HT-29 (cell line): ENCODE measurements at places on chromosomes 13 and 19.
A peak's percentile ranks its signal among the peaks of the same experiment; 100 is the strongest.

DNA sequence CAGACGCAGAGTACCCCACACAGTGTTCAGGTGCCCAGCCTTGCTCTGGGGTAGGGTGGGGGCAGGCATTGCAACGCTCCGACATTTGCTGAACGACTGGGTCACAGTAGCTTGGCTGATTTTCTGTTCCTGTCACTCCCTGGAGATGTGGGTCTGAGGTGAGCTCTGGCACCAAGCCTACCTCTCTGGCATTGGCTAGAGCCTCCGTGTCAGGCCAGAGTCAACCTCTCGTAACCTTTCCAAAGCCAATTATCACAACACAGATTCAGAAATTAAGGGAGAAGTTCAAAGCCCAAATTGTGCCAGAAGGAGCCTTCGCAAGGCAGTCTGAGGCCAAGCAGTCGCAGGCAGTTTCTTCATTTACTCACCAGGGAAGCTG is 117.2 kb downstream of the IRS2 start:
- DNase-seq = no peak

DNA sequence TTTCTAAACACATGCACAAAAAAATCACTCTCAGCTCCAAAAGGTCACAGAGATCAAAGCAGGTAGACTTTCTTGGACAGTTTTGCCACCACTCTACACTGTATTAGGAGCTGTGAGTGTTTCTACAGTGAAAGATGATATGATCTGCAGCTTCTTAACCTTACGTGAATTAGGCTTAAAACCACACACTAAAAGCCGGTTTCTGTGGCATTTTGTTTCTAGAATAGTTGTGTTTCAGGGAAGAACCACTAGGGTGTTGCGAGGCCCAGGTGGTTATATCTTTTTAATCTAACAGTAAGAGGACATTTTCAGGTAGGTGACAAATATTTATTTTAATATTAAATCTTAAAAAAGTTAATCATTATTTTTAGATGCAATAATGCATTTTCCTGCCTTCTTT is 216.4 kb downstream of the KLF5 start:
- no peak for DNase-seq

- no peak for DNase-seq
Observed at GRCh38 chr13:99867535-99868257, 103.9 kb downstream of the ZIC5 start.

- no peak for DNase-seq
Observed at GRCh38 chr13:45732916-45733315, 30.8 kb downstream of the CBY2 start.

DNA sequence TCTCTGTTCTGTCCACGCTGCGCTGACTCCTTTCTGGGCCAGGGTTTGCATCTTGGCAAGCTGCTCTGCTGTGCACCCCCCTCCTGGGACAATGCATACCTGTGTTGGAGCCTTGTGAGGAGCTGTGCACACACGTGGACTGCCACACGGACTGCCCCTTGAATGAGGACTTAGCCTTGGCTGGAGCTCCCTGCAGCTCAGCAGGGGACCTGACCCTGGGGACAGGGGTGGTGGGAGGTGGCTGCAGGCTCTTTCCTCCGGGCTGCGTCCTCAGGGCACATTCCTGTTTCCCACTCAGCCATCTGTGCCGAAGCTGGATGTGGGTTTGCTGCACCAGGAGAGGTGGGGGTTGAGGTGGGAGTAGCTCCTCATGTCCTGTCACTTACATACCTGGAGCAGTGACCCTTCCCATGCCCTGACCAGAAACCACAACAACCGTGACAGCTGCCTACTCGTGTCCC is 8.2 kb downstream of the RAB11B start:
- DNase-seq = no peak

GRCh38 chr13:30042891-30043630 is 192.6 kb upstream of the UBL3 start:
- no peak for DNase-seq

- peak; percentile 44 for DNase-seq
Observed at GRCh38 chr13:37806666-37807065, 62.9 kb downstream of the TRPC4 start.
